ENCODE measurements at places on chromosomes 5 and 9. TPM values are rescaled to one million over a fixed set of nuclear protein-coding genes. Genes with fewer than 3 reads are reported as not detected.

GRCh38 chr5:1383886-1384401 is 39.0 kb upstream of the CLPTM1L start:
- no peak for DNase-seq

DNA sequence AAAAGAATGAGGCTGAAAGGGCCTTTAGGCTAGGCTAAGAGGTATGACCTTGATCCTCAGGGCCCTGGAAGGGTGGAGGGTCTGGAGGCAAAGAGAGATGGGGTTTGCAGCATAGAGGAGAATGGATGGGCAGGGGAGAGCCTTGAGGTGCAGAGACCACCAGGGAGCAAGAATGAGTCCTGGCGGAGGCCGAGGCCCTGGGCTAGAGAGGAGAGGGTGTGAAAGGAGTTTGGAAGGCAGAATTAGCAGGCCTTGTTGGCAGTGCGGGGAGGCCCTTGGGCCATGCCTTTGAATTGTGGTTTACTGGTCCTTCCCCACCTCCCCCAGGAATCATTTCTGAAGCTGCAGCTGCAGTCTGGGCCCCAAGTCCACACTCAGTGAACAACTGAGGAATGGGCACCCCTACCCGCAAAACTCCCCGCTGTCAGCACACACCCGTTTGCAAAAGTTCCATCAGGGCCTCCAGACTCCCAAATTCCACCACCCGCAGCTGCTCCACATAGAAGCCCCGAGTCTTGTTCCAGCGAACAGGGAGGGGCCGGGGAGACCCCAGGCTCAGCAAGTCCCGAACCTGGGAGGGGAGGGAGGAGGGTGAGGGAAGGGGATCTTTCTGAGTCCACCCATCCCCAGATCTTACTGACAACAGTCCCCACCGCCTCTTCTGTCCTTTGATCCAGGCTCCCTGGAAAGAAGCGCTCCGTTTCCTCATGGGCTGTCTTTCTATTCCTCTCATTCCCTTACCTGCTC is 2.1 kb downstream of the KIF12 start:
- no peak for DNase-seq

DNA sequence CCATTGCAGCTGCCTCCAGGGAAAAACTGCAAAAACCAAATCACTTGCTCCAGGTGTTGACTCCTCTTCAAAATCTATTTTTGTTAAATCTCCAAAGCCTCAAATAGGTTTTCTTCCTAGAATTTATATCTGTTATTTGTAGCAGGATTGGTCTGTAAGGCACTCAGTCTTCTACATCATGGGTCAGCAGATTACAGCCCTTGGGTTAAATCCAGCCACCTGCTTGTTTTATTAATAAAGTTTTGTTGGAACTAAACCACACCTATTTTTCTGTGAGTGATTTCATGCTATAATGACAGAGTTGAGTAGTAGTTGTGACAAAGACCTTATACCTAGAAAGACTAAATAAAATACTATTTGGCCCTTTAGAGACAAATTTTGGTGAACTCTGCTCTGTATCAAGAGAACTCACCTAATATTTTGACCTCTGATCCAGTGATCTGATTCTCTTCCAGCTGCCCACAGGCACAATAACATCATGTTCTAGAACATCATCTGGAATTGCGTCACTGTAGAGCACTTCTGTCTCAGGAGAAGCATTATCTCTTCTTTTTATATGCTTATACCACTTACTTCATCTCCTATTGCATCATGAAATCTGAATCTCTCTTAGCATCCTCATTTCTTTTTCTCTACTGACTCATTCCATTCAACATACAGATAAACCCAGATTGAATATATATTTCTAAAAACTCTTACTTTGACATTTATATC is 130.1 kb downstream of the RPS23 start:
- peak; percentile 4 for DNase-seq

DNA sequence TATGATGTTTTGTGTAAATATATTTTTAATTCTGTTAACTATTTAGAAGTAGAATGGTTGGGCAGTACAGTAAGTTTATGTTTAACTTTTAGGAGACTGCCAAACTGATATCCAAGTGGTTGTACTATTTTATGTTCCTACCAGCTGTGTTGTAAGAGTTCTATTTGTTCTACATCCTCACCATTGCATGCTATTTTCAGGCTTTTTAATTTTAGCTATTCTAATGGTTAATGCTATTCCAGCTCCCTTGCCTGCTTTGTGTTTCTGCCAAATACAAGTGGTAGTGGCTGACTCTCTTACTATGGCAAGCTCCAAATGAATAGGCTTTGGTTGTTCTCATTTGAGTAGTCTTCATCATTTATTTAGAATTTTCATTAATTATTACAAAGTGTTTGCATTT is 476.4 kb downstream of the KIF4B start:
- no peak for DNase-seq

Gene SHISAL2B
- total RNA-seq: not detected

Gene LPAR1
- 124 TPM for total RNA-seq

GRCh38 chr5:33242277-33242676 is 198.5 kb upstream of the TARS1 start:
- DNase-seq: no peak

- DNase-seq: no peak
These were observed 95.0 kb upstream of the ACTBL2 start for GRCh38 chr5:57577432-57578175.
